WTC11 (cell line): ENCODE measurements at places on chromosomes 1 and 21. TPM values are rescaled to one million over a fixed set of nuclear protein-coding genes. Genes with fewer than 3 reads are reported as not detected.

DNA sequence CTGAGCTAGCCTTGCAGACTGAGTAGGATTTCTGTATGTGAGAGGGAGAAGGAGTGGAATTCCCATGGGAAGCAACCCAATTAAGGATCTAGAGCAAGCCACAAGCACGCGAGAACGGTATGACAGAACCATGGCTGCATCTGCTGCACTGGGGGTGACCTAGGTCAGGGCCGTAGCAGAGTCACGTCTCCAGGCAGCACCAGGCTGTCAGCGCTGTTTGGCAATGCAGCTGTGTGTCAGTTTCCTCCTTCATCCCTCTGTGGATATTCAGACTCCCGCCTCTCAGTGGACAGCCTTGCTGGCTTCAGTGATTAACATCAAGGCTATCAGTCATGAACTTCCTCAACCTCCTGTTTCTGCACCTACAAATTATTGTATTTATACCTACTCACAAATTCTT, 118.1 kb upstream of the PPP2R5A start:
- H3K27me3 ChIP-seq, result no peaks in the 10 kb centered on the region
- no peak overlapping the region for H3K4me3 ChIP-seq
- no peaks in the 10 kb centered on the region for H3K36me3 ChIP-seq
- H3K4me1 ChIP-seq, result no peaks in the 10 kb centered on the region

DNA sequence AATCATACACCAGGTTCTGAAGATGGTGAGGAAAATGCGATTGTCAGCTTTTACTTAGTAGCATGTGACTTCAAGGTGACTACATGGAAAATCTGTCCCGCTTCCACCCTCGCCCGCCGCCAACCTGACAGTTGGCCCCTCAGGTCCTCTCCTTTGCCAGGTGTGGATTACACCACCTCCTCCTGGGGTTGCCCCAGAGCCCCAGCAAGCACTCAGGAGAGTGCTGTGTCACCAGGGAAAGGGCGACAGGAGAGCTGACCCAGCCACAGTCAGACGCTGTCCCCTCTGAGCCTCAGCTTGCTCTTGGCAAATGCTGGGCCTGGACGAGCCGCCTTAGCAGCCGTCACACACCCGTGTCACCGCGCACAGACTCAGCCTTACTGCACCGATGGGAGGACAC, 17.9 kb downstream of the PTTG1IP start:
- H3K27ac ChIP-seq, result no peak overlapping the region; the same call in 1 of the 2 replicates
- no peaks in the 10 kb centered on the region for H3K27me3 ChIP-seq
- H3K4me1 ChIP-seq, result no peaks in the 10 kb centered on the region
- no peak for DNase-seq

DNA sequence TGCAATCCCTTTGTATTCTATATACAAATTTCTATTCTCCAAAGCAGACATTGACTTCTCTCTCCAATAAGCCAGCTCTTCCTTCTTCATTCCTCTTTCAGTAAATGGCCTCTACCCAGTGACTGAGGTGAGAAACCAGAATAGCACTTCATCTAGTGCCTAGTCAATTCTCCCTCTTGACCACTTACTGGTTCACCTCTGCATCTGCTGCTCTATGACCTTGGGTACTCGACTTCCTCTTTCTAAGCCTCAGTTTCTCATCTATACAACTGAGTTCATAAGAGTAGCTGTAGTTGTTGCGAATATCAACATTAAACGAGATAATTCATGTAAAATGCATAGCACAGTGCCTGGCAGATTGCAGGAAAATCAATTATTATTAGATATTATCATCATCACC, 12.4 kb downstream of the LYST start:
- no peaks in the 10 kb centered on the region for H3K36me3 ChIP-seq
- no peak overlapping the region for H3K4me3 ChIP-seq
- no peak for DNase-seq
- no peaks in the 10 kb centered on the region for H3K4me1 ChIP-seq
- H3K27ac ChIP-seq, result no peak overlapping the region
- H3K27me3 ChIP-seq, result no peaks in the 10 kb centered on the region; the same call in 1 of the 2 replicates

- peaks cover 5% of the 10 kb centered on the region; the same call in 1 of the 2 replicates for H3K27me3 ChIP-seq
- no peak for DNase-seq
- H3K36me3 ChIP-seq, result no peaks in the 10 kb centered on the region
- H3K4me3 ChIP-seq, result no peak overlapping the region
These were observed 7.0 kb downstream of the CD53 start for GRCh38 chr1:110879758-110880606.

Gene S100A9
- 0.33 to 0.37 TPM in 2 of 3 replicates, not detected in the other for total RNA-seq

GRCh38 chr1:208268541-208269337, 24.6 kb upstream of the PLXNA2 start:
- H3K27me3 ChIP-seq, result peaks cover 2% of the 10 kb centered on the region; the same call in 1 of the 2 replicates
- no peak overlapping the region for H3K4me3 ChIP-seq
- no peaks in the 10 kb centered on the region for H3K36me3 ChIP-seq
- peaks cover 39% of the 10 kb centered on the region for H3K4me1 ChIP-seq
- DNase-seq, result no peak

DNA sequence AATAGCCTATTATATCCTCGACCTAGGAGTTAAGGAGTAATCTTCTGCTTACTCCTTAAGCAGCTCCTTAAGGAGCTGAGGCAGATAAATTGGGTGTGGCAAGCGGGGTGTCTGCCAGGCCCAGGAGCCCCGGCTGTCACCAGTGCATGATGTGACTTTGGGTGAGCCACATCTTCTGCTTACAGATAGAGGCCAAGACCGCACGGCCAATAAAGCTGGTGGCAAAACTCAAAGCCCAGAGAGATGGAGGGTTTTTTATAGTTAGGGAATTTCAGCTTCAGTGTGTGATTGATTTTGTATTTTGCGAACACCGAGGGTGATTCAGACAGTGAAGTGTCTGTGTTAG, 9.8 kb downstream of the MX2 start:
- H3K4me3 ChIP-seq, result no peak overlapping the region
- H3K36me3 ChIP-seq, result no peaks in the 10 kb centered on the region
- H3K4me1 ChIP-seq, result peaks cover 12% of the 10 kb centered on the region
- H3K27me3 ChIP-seq, result no peaks in the 10 kb centered on the region; the same call in 1 of the 2 replicates
- DNase-seq, result no peak

Gene MIXL1
- 5.1 to 6.4 TPM (median 5.6 TPM) in 3 replicates for total RNA-seq

Gene OR2T35
- total RNA-seq, result not detected in 3 replicates

GRCh38 chr1:12577020-12577419, 41.0 kb downstream of the DHRS3 start:
- no peak overlapping the region for H3K4me3 ChIP-seq
- H3K4me1 ChIP-seq, result peaks cover 6% of the 10 kb centered on the region
- no peak overlapping the region for H3K27ac ChIP-seq
- DNase-seq, result no peak

Gene IQCC
- total RNA-seq, result 4.6 to 5.2 TPM (median 4.8 TPM) in 3 replicates

DNA sequence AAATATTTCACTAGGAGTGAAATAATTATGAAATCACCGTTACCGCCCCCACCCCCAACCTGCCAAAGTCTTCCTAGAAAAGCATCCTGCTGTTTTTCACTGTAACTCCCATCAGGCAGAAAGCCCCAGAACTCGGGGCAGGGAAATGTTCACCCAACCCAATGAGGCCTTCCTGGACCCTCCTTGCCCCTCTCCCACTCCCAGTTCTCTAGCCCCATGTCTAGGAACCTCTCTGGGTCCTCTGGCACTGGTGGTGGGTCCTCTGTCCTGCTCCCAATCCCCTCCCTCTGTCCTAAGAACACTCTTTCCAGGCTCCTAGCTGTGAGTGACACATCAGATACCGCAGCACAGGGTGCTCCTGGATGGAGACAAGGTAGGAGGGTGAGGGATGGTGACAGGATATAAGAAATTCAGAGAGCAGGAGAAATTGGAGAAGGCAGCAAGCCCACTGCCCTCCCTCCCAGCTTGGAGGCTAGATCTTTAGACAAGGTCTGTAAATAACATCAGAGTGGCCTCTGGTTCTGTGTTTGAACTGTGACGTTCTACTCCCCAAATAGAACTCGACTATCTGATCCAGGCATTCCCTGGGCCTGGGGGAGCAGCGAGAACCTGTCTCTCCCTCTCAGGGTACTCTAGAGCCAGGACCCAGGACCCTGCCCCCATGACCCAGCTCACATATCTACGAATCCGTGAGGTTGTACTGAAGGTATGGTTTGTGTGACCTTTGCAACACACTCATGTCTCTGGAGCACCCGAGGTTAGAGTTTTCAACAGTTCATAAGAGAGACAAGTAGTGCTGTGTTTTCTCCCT, 23.3 kb upstream of the BTG2 start:
- H3K36me3 ChIP-seq, result no peaks in the 10 kb centered on the region
- H3K4me3 ChIP-seq, result no peak overlapping the region
- H3K4me1 ChIP-seq, result peaks cover 22% of the 10 kb centered on the region

GRCh38 chr1:2976180-2976562, 45.1 kb upstream of the ACTRT2 start:
- H3K4me3 ChIP-seq, result no peak overlapping the region
- DNase-seq, result no peak
- H3K27ac ChIP-seq, result no peak overlapping the region

DNA sequence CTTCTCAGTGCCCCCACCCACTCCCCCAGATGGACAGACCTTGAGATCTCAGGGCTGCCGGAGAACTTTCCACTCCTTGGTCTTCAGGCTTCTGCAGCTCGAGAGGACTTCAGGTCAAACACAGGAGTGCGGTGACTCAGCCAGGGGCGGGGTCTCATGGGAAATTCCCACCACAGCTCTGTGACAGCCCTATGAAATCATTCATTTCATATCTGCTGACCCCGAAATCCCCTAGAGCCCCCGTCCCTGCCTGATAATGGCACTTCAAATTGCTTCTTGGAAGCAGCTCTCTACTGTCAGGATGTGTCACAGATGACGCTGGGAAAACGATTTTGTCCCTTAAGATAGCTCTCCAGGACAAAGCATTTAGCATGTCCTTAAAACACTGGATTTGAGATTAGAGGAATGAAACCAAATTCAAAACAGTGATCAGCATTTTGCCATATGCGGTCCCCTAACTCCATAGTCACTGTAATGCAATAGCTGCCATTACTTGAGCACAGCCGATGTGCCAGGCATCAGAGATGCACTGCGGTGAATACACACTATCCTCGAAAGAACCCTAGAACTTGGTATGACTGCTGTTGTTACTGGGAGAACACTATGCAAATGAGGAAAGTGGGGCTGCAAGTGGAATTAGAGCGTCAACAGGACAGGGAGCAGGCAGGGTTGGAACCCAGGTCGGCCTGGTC, at the start of gene TNFRSF9:
TSS of gene TNFRSF9 (minus strand) at position 95 of the 692 bp plus-strand sequence. CDS start 845 bp downstream, outside the sequence.
- peak within 1 kb of the TSS; percentile 54 for H3K4me3 ChIP-seq
- DNase-seq, result no peak
- H3K27ac ChIP-seq, result no peak within 1 kb of the TSS
- peaks cover 70% of the 10 kb centered on the region for H3K27me3 ChIP-seq

GRCh38 chr1:201848230-201848629, 19.3 kb downstream of the IPO9 start:
- no peaks in the 10 kb centered on the region for H3K27me3 ChIP-seq
- peaks cover 48% of the 10 kb centered on the region for H3K36me3 ChIP-seq
- no peaks in the 10 kb centered on the region for H3K4me1 ChIP-seq
- no peak overlapping the region for H3K4me3 ChIP-seq

Gene MMEL1
- 0.55 to 0.64 TPM in 2 of 3 replicates, not detected in the other for total RNA-seq

DNA sequence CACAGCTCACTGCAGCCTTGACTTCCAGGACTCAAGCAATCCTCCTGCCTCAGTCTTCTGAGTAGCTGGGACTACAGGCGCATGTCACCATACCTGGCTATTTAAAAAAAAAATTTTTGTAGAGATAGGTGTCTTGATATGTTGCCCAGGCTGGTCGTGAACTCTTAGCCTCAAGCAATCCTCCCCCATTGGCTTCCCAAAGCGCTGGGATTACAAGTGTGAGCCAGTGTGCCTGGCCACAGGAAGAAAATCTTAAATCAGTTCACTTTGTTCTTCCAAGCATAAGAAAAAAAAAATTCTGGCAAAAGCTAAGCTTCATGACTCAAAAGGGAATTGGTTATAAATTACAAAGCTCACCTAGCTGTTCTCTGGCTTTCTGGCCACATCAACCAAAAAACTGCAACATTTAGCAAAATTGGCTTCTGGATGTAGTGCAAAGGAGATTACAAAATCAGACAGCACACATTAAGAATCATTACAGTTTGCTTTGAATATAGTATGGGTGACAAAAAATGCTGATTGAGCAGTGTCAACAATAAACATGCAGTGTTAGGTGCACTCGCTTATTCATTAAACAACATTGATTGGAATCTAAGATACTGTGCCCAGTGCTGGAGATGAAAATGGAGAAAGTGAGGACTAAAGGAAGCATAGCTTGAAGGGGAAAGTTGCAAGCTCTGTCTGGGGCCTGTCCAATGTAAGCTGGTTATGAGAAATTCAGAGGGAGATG, 76.7 kb downstream of the KCTD3 start:
- no peaks in the 10 kb centered on the region for H3K27me3 ChIP-seq
- no peak overlapping the region for H3K27ac ChIP-seq
- DNase-seq, result no peak
- no peaks in the 10 kb centered on the region for H3K36me3 ChIP-seq
- H3K4me3 ChIP-seq, result no peak overlapping the region

DNA sequence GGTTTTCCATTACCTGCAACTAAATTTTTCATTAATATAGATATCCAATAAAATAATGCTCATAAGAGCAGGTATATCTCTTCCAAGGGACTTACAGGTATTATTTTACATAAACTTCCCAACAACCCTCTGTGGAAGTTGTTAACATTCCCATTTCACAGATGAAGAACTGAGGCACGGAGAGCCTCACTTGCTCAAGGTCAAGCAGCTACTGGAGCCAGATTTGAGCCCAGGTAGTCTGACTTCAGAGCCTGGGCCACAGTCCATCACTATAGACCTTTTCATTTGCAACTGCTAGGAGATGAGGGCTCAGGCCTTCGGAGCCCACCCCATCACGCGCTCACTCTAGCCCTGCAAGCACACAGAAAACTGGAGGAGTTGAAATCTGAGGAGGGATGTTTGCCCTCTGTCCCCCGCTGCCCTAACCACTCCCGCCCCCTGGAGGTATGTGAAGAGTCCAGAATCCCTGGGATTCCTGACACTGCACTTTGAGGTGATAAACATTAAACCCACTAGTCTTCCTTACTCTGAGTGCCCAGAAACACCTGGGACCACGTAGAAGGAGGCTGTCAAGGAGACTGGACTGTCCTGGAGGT, 11.7 kb upstream of the ALPL start:
- no peak overlapping the region for H3K27ac ChIP-seq
- no peak overlapping the region for H3K4me3 ChIP-seq
- peaks cover 4% of the 10 kb centered on the region for H3K27me3 ChIP-seq
- peaks cover 10% of the 10 kb centered on the region for H3K4me1 ChIP-seq
- no peaks in the 10 kb centered on the region for H3K36me3 ChIP-seq

DNA sequence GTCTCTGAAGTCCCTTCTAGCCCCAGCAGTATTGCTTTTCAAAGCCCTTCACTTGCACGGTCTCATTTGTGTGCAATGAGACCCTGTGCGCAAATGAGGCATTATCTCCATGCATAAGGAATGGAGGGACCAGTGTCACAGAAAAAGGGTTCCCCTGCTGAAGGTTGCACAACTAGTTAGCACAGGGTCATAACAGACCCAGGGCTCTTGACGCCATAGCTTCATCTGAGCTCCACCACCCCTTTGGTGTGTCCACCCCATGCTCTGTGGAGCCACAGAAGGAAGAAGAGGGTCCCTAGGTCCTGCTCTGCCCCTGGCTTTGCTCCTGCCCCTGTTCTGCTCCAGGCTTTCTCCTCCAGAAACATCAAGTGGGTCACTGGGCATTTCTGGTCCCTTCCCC, 12.6 kb downstream of the SH2D2A start:
- no peak for DNase-seq
- no peaks in the 10 kb centered on the region for H3K27me3 ChIP-seq
- H3K4me3 ChIP-seq, result no peak overlapping the region
- H3K27ac ChIP-seq, result no peak overlapping the region
- H3K36me3 ChIP-seq, result peaks cover 21% of the 10 kb centered on the region

- H3K4me3 ChIP-seq, result no peak overlapping the region
- H3K36me3 ChIP-seq, result no peaks in the 10 kb centered on the region
- peaks cover 18% of the 10 kb centered on the region for H3K4me1 ChIP-seq
- H3K27ac ChIP-seq, result no peak overlapping the region
- no peaks in the 10 kb centered on the region for H3K27me3 ChIP-seq
- DNase-seq, result no peak
These were observed 72.4 kb downstream of the DUSP10 start for GRCh38 chr1:221669441-221669840.
